ENCODE measurements at places on chromosomes 12 and 14. TPM values are rescaled to one million over a fixed set of nuclear protein-coding genes. Genes with fewer than 3 reads are reported as not detected.
A peak's percentile ranks its signal among the peaks of the same experiment; 100 is the strongest.

The KRT5 gene
- total RNA-seq = not detected

The KCNC2 gene
- total RNA-seq = not detected

- H3K27ac ChIP-seq = no peak overlapping the region
- H3K4me1 ChIP-seq = no peaks in the 10 kb centered on the region
- DNase-seq = no peak
Measured at GRCh38 chr14:24630872-24631477, 3.0 kb downstream of the GZMB start.

- H3K27me3 ChIP-seq = no peaks in the 10 kb centered on the region
- H3K4me1 ChIP-seq = no peaks in the 10 kb centered on the region
- no peak overlapping the region for H3K4me3 ChIP-seq
- no peak overlapping the region for H3K27ac ChIP-seq
- no peak for DNase-seq
Measured at GRCh38 chr12:47839214-47839876, 19.6 kb upstream of the HDAC7 start.

- no peak for DNase-seq
- no peak overlapping the region for H3K27ac ChIP-seq
- H3K36me3 ChIP-seq = no peaks in the 10 kb centered on the region
- no peak overlapping the region for H3K4me3 ChIP-seq
Measured at GRCh38 chr12:31562594-31563328, 28.2 kb downstream of the DENND5B start.

GRCh38 chr14:74549588-74549987, 56.0 kb downstream of the ISCA2 start:
- H3K27ac ChIP-seq = peak overlapping the region; percentile 88
- peaks cover 54% of the 10 kb centered on the region for H3K36me3 ChIP-seq
- H3K4me3 ChIP-seq = no peak overlapping the region
- DNase-seq = no peak

DNA sequence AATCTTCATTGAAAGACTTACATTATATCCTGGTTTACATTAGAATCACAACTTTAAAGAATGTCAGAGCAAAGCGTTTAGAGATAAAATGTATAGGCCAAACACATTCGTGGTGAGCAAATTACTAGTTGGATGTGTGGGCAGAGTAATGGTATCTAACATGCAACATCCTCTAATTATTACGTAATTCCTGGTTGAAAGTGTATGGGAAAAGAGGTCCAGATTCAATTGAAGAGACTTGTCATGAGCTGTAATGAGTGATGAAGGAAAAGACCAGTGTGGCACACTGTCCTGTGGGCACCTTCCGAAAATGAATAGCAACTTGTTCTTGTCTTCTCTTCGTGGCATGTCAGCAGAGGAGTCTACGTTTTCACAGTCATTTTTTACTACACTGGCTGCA, 192.8 kb downstream of the LRIG3 start:
- no peaks in the 10 kb centered on the region for H3K4me1 ChIP-seq
- DNase-seq = no peak
- H3K27me3 ChIP-seq = no peaks in the 10 kb centered on the region
- no peak overlapping the region for H3K4me3 ChIP-seq
